Stimulated activated CD8-positive, alpha-beta memory T cell treated with anti-CD3 and anti-CD28 coated beads, Interleukin-12 subunit alpha, Interleukin-12 subunit beta, amount 100 ng/mL, for 4 hours (primary cell): ENCODE measurements at places on chromosomes 6 and 20.

DNA sequence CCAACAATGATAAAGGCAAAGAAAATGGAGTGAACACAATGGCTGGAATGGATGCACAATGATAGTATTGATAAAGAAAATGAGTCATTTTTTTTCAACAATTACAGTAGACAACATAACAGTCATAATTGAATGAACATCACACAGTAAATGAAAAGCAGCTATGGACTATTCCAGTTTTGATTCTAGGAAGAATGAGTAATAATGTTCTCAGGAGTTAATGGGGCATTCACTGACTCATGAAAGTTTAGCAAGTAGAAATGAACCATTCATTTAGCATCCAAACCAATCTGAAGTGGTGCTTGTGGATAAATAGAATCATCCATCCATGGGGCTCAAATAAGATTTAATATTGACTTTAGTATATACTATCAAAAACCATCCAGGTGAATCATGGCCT, 1029.5 kb upstream of the GJE1 start:
- DNase-seq: no peak

DNA sequence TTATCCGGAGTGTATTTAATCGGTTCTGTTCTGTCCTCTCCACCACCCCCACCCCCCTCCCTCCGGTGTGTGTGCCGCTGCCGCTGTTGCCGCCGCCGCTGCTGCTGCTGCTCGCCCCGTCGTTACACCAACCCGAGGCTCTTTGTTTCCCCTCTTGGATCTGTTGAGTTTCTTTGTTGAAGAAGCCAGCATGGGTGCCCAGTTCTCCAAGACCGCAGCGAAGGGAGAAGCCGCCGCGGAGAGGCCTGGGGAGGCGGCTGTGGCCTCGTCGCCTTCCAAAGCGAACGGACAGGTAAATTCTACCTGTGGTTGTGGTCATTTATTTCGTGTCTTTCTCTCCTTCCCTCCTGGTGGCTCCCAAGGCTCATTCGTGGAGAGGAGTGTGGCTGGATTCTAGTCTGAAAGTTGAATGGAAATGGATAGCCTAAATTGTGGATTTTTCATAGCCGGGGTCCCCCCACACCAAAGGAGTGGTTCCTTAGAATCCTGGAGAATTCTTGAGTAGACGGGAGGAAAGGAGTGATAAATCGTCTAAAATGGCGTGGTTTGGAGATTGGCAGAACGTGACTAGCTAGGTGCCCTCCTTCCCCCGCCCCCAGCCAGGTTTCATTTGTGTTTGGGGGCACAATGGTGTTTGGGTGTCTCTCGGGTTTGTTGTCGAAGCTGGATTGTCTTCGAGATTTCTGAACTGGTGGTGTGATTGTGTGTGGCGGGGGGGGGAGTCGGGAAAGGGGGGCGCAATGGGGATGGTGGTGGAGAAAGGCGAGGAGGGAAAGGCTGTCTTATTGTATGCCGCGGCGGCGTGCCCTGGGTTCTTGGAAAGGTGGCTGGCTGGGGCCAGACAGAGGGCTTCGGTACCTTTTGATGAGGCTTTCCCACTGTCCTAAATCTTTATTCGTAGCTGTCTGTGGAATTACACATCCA, 673 bp downstream of the MARCKS start:
- no peak for DNase-seq

DNA sequence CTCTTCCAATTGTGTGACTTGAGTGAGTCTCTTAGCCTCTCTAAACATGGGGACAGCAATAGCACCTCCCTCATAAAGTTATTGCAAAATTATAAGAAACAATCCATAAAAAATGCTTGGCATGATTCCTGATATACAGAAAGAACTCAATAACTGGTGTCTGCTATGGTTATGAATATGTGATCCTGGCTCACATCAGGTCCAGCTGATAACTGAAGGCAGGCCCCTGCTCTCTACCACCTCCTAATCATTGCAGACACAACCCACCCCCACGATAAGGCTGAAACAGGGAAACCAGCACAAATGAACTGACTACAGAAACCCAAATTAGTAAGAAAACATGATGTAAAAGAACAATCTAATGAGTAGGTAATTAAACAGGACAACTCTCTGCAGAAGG, 5.4 kb downstream of the TRIM15 start:
- DNase-seq: no peak

DNA sequence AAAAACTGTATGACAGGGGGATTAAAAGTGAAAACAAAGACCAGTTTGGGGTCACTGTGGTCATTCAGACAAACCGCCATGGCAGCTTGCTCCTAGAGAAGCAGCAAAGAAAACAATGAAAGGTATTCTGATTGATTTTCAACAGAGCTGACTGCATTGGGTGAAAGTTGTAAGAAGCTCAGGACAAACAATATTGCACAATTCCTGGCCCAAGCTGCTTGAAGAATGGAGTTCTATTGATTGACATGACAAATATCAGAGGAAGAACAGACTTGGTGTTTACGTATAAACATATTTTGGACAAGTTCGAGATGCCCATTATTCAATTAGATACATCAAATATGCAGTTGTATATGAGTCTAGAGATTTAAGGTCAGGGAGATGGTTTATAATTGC, 62.0 kb downstream of the TRIM38 start:
- DNase-seq: no peak

DNA sequence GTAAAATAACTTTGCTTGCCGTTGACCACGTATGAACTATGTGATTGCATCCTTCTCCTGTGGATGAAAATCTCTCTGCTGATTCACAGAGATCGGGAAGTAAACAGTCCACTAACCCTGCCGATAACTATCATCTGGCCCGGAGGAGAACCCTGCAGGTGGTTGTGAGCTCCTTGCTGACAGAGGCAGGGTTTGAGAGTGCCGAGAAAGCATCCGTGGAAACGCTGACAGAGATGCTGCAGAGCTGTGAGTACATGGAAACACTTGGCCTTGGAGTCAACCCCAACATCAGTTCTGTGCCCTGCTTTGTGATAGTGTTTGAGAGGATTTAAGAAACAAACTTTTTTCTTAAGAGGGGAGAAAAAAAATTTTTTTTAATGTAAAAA, 937 bp downstream of the TAF8 start:
- no peak for DNase-seq

GRCh38 chr20:3239026-3239866, at the start of gene SLC4A11:
Gene SLC4A11 (minus strand): TSS chr20:3239190. CDS start chr20:3239137, 53 bp downstream.
- DNase-seq: peak; percentile 15

DNA sequence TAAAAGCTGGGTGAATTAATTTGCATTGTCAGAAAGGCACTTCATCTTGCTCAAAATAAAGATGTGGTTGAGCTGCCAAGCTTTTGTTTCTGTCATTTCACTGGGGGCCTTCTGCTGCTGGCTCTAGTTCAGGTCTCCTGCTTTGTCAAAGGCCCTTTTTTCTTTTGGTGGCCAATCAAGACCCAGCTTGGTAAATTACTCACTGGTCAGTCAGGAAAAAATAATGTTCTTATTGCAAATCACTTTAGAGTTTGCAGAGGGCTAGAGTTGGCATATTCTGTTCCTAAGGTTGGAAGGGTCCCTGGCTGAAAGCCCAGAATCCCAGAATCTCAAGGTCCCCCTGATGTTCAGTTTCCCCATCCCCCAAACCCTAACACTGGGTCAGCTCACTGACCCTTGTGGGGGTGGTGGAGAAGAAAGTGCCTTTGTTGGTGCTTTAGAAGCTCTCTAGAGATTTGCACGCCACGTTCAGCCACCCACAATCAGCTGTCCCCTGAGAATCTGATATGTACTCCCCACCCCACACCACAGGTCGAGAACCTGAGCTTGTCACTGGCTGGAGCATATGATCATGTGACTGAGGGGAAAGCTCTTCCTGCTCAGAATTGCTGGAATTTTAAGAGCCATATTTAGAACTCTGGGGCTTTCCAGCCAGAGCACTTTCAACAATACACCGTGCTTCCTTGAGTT, 21.7 kb upstream of the BNIP5 start:
- DNase-seq: no peak

DNA sequence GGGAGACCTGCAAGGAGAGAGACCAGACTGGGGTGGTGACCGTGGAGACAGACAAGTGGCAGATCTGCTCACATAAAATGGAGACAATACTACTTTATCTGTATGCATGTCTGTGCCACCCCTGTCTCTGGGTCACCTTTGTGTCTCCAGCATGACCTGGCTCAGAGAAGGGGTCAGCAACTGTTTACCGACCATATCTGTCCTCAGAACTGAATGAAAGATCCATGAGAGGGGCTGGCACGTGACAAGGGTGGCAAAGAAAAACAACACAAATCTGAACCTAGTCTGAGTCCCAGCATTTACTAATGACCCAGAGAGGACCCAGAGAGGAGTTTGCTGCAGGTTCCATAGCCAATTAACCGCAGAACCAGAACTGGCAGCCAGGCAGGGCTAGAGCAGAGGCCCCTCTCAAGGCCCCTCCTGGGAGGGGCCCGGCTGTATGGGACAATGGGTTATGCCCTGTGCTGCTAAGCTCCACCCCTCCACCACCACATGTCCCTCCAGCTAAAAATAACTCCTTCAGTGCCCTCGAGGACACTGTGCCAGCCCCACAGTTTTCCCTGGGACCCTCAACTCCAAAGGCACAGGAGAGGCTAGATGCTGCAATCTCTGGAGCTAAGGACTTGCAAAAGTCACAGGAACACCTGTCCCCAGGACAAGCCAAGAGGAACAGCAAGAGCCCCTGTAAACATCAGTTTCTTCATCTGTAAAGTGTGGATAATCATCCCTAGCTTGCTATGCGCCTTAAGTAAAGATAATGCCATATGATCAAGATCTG, 2.2 kb downstream of the AHCY start:
- DNase-seq: no peak

- DNase-seq: no peak
Measured at GRCh38 chr20:57676589-57677583, 32.9 kb downstream of the PMEPA1 start.

- DNase-seq: no peak
Measured at GRCh38 chr6:157813750-157814455, 9.1 kb upstream of the SNX9 start.

- DNase-seq: no peak
Measured at GRCh38 chr6:163446549-163446948, 32.0 kb downstream of the QKI start.

DNA sequence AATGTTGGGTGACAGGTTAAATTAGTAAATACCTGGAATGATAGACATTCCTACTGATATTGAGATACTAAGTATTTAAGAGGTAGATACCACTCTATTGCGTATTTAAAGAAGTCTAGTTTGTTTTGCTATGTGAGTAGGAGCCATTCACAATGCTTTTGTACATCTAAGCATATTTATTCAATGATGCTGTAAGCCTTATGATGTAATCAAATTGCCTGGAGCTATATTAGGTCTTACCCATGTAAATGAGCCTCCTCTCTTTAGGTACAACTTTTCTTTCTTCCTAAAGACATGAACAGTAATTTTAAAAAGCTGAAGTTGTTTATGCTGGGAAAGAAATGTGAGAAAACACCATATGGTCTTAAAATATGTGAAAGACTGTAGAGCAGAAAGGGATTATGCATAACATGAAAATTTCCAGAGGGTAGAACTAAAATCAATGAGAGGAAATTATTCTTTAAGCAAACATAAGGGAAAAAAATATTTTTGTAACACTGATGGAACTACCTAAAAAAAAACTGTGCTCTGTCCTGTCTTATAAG, 526.7 kb downstream of the EPHA7 start:
- DNase-seq: no peak

GRCh38 chr6:161188547-161189465, 85.1 kb downstream of the AGPAT4 start:
- DNase-seq: no peak

GRCh38 chr20:59740621-59741020, 136.3 kb downstream of the PHACTR3 start:
- DNase-seq: no peak

- no peak for DNase-seq
Measured at GRCh38 chr6:99324996-99325395, 24.5 kb downstream of the FAXC start.

DNA sequence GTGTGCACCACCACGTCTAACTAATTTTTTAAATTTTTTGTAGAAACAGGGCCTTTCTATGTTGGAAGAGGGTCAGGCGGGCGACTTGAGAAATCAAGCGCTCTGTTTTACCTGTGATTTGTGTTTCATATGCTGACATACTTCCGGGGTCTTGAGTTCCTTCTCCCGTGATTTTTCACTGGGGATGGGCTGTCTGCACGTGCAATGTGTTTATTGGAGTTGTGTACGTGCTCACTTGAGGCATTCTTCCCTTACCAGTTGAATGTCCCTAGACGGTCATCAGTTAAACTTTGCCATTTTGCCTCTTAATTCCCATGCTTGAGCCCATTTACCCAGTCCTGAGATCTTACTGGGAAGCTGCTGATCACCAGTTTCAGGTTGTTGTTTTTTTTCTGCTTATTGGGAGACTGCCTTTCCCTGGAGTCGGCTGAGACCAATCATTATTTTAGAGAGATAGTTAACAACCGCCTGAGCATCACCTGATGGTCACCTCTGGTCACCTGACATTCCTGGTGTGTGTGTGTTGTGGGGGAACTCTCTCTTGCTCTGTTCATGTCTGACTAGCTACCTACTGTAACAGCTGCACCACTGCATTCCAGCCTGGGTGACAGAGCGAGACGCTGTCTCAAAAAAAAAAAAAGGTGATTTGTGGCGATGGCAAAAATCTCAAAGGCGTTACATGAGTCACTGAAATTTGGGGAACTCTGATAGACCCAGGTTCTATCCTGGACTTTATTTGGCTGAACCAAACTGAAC, 34.8 kb upstream of the NCOA3 start:
- DNase-seq: no peak

DNA sequence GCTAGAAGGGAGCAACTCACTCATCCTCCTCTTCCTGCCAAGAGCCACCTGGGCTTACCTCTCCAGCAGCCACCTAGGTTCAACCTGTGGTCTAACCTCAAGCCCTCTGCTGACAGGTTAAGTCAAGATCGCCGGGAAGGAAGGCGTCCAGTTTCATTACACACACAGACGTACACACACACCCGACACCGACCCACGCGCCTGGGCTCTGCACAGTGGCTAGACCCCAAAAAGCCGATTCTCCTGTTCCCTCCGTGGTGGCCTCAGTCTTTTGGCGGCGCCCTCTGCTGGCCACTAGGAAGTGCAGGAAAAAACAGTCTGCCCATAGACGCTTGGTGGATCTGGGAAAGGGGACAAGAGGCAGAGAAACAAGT, 52.8 kb downstream of the MRPL14 start:
- DNase-seq: peak; percentile 48
